ENCODE measurements at places on chromosomes 5 and 9.

GRCh38 chr9:120663380-120663779, 50.9 kb downstream of the MEGF9 start:
- no peak for DNase-seq

DNA sequence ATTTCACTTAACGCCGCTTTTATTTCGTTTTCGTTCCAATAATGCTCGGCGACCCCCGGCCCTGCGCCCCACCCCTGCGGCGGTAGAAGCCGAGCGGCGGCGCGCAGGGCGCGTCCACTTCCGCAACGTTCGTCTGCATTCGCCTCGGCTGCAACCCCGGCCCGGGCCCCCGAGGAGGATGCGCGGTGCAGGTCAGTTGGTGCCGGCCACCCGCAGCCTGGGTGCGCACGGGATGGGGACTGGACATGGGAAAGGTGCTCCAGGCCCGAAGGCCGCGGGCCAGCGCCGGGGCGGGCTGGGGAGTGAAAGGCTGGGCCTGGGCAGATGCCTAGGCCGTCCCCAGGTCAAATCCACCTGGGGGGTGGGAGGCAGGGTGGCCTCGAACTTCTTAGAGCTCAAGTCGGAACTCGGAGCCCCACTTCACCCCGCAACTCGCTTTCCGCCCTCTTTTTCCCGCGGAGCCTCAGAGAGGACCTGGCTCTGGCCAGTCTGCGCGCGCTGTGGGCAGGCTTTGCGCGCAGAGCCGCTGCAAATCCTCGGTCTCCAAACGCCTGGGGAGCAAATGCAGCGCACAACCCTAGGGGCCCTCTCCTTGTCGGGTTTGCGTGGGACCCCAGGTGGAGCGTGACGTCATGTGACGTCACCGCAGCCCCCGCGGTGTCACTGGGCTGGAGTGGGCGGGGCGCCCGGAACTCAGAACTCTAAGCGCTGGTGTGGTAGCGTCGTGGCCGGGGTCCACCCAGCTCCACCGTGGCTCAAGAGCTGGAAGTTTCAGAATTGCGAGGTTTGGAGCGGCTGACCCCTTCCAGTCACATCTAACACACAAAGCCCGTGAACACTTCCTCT, 3.3 kb downstream of the TLX3 start:
- no peak for DNase-seq

DNA sequence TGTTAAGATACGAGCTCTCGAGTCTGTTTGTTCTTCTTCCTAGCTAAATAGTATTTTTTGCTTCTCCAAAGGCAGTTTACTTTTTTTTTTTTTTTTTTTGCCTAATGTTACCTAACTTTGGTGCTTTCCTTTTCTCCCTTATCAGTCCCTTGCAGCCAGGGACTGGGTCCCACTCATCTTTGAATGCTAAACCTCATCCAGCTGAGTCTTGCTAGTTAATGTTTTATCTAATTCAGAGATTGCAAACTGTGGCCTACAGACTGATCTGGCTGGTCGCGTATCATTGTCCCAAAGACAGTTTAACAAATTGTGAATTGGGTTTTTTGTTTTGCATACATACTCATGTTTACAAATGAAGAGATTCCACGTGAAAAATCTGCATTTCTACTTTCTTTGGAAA, 95.7 kb upstream of the EFNA5 start:
- DNase-seq = no peak

- DNase-seq = no peak
Measured at GRCh38 chr9:123945532-123945931, 15.6 kb upstream of the DENND1A start.

DNA sequence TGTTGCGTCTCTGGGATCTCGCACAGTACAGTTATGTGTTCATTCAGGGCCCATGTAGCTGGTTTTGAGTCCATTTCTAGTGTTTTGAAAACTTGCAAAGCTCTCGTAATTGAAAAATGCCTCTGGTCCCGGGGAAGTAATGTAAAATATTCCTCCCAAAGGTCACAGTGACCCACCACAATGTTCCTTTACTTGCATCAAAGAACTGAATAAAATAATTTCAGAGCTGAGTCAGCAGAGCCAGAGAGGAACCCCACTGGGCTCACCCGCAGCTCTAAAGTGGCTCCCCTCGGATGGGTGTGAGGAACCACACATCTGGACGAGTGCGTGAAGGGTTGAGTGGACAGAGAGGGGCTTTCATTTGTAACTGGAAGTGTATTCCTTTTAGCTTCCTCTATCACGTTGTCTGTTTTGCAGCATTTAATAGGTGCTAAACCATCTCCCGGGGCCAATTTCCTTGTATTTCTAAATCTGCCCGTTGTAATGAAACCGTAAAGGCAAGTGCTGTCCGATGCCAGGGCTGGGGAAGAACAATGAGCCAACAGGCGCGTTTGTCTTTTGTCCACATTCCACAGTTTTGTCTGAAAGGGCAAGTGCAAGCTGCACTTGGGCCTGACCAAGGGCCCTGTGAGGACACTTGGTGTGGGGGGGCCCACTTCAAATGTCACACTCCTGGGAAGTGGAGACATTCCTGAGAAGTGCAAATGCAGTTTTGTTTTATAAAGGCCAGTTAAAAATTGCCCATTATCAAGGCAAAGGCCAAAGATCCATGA, 29.9 kb downstream of the COL5A1 start:
- DNase-seq = no peak

GRCh38 chr9:27429436-27429835, 94.7 kb upstream of the IFNK start:
- DNase-seq = no peak

DNA sequence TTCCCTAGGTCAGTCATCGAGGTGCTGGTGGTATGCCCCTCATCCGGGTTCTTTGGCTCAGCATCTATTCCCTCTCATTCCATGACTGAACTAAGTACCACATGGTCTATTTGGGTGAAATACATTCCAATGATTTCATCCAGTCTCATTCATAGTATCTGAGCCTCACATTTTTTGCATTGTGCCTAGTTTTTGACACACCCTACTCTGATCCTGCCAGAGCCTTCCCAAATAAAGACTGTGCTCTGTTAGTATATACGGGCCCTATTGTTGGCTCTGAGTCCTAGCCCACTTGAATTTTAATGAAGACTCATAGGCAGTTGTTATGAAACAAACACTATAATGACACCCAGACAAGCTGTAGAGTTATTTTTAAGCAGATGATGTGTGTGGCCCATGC, 740.7 kb downstream of the CETN3 start:
- no peak for DNase-seq

- DNase-seq = no peak
Measured at GRCh38 chr5:125610892-125611291, 812.3 kb upstream of the GRAMD2B start.
